ENCODE measurements at places on chromosomes 16 and 17. TPM values are rescaled to one million over a fixed set of nuclear protein-coding genes. Genes with fewer than 3 reads are reported as not detected.

DVL2 gene
- total RNA-seq = 56.1 TPM

GRCh38 chr16:71584543-71585317 lies 7.8 kb upstream of the TAT start:
- DNase-seq = no peak

DNA sequence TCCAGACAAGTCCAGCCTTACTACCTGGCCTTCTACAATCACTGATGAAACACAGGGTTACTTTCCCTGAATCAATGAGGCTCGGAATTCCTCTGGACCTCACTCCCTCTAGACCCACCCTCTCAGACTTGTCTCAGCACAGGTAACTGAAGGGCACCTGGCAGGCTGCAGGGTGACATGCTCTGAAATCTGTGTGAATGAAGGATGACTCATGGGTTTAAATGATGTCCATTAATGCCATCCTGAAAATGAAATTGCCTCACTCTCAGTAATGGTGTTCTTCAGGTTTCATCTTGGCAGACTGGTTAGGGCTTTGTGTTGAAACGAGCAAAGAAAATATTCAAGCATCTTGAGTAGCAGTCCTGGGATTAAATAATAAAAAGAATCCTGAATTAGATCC lies 134.4 kb downstream of the MAF start:
- no peak for DNase-seq

- DNase-seq = no peak
These were observed 5.7 kb upstream of the SPHK1 start for GRCh38 chr17:76378548-76379274.

DNA sequence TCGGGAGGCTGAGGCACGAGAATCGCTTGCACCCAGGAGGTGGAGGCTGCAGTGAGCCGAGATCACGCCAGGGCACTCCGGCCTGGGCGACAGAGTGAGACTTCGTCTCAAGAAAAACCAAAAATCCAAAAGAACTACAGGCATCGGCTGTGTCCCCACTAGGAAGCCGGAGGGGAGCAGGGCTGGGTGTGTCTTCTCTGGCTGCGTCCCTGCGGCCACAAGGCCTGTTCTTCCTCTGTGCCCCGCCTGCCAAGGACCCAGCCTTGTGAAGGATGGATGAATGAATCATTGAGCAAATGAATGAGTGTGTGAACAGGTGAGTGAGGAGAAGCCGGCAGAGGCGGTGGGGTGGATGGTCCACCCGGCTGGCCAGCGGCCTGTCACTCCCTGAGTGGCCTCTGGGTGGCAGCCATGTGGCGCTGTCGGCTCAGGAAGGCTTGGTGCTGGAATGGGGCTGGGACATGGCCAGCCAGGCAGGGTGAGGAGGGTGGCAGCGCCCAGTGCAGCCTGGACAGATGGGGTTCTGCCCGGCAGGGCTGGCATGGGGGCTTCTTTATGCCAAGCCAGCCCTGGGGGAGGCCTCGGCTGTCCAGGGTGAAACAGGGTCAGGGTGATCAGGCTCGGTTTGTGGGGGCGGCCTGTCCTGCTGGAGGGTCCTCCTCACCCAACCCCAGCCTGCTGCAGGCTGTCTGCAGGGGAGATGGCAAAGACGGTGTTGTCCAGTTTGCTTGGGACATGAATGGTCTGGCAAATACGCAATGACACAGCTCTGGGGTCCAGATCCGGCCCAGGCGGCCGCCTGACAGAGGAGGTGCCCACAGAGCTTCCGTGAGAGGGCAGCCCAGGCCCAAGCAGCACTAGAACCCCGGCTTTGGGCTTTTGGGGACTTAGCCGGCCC lies 21.7 kb downstream of the SLC25A10 start:
- peak; percentile 63 for DNase-seq
